ENCODE measurements at places on chromosomes 1 and 21. TPM values are rescaled to one million over a fixed set of nuclear protein-coding genes. Genes with fewer than 3 reads are reported as not detected.

The IL22RA1 gene
- total RNA-seq = 15.5 TPM

The DAB1 gene
- total RNA-seq = 0.42 TPM

The SPRR1A gene
- not detected for total RNA-seq

The AADACL3 gene
- total RNA-seq = not detected

The GBP7 gene
- total RNA-seq = not detected

The NID1 gene
- total RNA-seq = 25.5 TPM

The TPTE gene
- not detected for total RNA-seq

The LEMD1 gene
- total RNA-seq = 0.77 TPM

The REN gene
- 0.82 TPM for total RNA-seq

The RIMS3 gene
- total RNA-seq = 7.0 TPM

The KRTAP19-3 gene
- not detected for total RNA-seq

The RGS1 gene
- 21.3 TPM for total RNA-seq

The LRRC53 gene
- 0.07 TPM for total RNA-seq

The F11R gene
- total RNA-seq = 179 TPM

The SERBP1 gene
- total RNA-seq = 260 TPM

The COL9A2 gene
- 4.0 TPM for total RNA-seq

The CD1E gene
- total RNA-seq = not detected

The PLPPR5 gene
- not detected for total RNA-seq

The USH2A gene
- 0.02 TPM for total RNA-seq

The B3GALT2 gene
- 0.80 TPM for total RNA-seq

The CD101 gene
- 1.8 TPM for total RNA-seq

The ANKRD34A gene
- 0.44 TPM for total RNA-seq

The GPR52 gene
- 0.82 TPM for total RNA-seq

The CA6 gene
- total RNA-seq = not detected

The NHLH1 gene
- not detected for total RNA-seq

The GJA8 gene
- not detected for total RNA-seq

The CYP4A11 gene
- total RNA-seq = 0.57 TPM

The FAM151A gene
- 2.8 TPM for total RNA-seq

The FLG2 gene
- not detected for total RNA-seq

The TLCD4 gene
- 46.0 TPM for total RNA-seq

The HMGCL gene
- 66.2 TPM for total RNA-seq

The TMPRSS2 gene
- 408 TPM for total RNA-seq

The KLHDC8A gene
- total RNA-seq = 0.44 TPM

The KLHDC9 gene
- 10.1 TPM for total RNA-seq

The PLEKHA6 gene
- total RNA-seq = 84.5 TPM

The EIF4G3 gene
- 70.5 TPM for total RNA-seq

The SPRR2F gene
- not detected for total RNA-seq

The KIF26B gene
- 0.35 TPM for total RNA-seq

The PLA2G5 gene
- total RNA-seq = not detected

The LYPD8 gene
- total RNA-seq = 310 TPM

The PTPN14 gene
- 11.8 TPM for total RNA-seq

The FAM72A gene
- total RNA-seq = 1.7 TPM

The FCRL5 gene
- total RNA-seq = 1.8 TPM

The FMO2 gene
- 1.3 TPM for total RNA-seq

The HES2 gene
- total RNA-seq = 14.2 TPM

The PTPRC gene
- 11.2 TPM for total RNA-seq

The RXFP4 gene
- 4.2 TPM for total RNA-seq

Measured in colonic mucosa (tissue), 4 donors.